Activated CD4-positive, alpha-beta T cell treated with anti-CD3 and anti-CD28 coated beads, Interleukin-2, Interleukin-6, amounts not matched to agents 100 ng/mL and 50 ng/mL, durations not matched to agents 16 hours and 8 hours (primary cell): ENCODE measurements at places on chromosomes 2 and 18.

DNA sequence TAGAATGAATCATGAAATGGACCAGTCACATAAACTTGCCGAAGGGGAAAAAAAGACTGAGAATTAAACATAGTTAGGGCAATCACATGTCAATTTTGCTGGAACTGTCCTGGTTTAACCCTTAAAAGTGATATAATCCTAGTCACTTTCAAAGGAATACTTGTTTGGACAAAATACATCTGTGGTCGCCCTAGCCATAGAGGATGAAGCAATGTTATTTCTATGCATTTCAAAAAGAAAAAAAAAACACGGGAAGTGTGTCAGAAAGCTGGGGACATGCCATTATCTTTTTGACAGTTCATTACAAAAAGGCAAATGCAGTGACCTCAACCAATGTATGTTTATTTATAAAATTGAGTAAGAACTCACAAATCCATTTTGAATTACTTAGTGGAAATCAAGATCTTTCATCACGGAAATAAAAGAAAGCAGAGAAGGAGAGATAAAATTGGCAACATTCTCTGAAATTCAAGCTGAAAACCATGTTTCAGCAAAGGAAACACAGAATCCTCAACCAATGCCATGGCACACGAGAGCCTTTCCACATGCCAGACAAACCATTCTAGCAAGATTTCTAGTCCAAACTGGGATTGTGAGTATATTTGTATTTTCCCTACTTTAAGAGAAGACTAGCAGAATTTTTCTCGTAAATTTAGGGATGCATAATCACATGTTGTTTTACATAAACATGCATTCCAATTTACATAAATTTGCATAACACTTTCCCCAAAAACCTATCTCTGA lies 854.3 kb upstream of the ACVR2A start:
- DNase-seq: no peak

- DNase-seq: no peak
Observed at GRCh38 chr2:80592106-80592505, 287.6 kb upstream of the LRRTM1 start.

DNA sequence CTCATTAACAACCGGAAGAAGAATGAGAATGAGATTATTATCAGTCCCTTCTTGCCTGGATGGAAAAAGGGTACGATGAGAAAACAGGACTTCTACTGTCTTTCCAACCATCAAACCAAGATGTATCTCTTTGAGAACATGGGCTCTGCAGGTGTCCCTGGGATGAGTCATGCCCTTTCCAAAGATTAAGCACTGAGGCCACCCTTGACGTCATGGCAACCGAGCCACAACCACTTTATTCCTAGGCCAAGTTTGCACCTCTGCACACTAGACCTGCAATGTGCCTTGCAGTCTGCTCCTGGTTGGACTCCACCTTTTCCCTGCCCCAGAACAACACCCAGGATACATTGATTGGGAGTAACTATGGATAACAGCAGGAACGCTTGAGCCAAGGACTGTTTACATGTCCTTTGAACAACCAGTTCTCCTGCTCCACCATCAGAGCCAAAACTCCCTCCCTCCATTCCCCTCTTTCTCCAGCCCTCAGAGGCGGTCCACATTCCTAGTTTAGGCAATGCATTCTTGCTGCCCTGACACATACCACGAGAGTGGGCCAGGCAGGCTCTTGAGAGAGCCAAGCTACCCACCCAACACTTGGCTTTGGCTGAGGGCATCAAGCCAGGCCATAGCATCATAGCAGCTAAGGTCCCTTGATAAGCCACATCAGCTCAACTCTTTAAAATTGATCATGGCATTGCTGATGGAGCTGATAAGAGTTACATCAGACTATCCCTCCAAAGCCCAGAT lies 310.7 kb downstream of the TNS1 start:
- DNase-seq: no peak

DNA sequence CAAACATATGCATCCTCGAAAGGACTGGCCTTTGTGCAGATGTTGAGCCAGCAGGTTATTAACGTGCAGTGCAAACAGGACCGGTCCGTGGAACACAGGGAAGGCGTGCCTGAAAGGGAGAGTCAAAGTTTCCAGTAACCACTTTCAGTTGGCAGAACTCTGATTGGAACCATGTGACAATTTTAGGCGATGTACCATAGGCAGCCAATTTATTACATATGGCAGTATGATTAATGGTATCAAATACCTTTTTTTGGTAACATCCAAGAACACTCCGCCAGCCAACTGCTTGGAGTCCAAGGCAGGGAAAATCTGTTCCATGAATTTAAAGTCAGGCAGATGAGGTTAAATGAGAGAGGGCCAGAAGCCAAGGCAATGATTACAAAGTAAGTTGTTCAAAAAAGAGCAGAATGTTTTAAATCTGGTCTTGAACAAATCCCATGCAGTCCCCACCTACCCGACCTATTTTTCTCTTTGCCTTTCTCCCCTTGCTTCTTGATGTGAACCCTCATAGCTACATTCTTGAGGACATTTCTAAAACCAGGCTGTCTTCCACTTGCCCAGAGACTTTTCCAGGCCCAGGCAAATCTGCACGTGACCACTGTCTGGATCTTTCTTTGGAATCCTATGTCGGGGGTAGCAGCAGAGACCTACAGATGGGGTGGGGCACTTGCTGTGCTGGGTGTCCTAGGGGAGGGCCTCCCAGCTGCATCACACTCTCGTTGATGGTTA lies 351.7 kb downstream of the HRH4 start:
- no peak for DNase-seq

- DNase-seq: peak; percentile 70
Observed at GRCh38 chr2:112803691-112804521, 19.6 kb upstream of the IL1A start.

GRCh38 chr2:88698498-88699233 lies 7.2 kb downstream of the RPIA start:
- DNase-seq: no peak

GRCh38 chr2:6692819-6693218 lies 172.9 kb downstream of the CMPK2 start:
- no peak for DNase-seq

- DNase-seq: no peak
Observed at GRCh38 chr2:3208179-3208578, 169.4 kb downstream of the EIPR1 start.

GRCh38 chr2:177275040-177275742 lies 10.7 kb upstream of the NFE2L2 start:
- no peak for DNase-seq

DNA sequence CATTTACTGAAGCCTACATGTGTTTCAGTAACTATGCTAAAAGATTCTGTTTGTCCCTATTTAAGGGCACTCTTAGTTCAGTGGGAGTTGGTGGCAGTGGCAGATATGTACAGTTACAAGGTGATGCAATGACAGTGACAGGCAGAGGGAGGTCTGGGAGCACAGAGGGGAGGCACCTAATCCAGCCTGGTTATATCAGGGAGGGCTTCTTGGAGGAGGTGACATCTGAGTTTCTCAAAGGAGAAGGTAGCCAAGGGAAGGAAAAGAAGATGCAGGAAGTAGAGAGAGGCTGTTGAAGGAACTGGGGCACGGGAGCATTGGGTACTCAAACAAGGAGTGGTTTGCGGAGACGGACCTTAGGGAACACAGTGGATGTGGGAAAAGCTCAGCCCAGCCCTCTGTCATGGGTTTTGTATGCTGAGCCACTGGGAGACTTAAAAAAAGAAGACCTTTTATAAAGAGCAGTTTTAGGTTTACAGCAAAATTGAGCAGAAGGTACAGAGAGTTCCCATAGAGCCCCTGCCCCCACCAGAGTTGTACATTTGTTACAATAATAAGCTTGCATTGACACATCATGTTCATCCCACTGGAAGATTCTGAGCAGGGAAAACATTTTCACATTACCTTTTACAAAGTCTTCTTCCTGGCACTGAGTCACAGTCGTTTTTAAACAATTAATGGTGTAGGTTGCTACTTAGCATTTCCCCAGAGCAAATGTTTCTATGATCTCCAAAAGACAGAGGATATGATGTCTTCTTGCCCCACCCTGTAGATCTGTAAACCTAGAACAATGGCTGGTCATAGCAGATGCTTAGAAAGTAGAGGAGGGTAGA lies 83.0 kb upstream of the TAF1B start:
- no peak for DNase-seq

DNA sequence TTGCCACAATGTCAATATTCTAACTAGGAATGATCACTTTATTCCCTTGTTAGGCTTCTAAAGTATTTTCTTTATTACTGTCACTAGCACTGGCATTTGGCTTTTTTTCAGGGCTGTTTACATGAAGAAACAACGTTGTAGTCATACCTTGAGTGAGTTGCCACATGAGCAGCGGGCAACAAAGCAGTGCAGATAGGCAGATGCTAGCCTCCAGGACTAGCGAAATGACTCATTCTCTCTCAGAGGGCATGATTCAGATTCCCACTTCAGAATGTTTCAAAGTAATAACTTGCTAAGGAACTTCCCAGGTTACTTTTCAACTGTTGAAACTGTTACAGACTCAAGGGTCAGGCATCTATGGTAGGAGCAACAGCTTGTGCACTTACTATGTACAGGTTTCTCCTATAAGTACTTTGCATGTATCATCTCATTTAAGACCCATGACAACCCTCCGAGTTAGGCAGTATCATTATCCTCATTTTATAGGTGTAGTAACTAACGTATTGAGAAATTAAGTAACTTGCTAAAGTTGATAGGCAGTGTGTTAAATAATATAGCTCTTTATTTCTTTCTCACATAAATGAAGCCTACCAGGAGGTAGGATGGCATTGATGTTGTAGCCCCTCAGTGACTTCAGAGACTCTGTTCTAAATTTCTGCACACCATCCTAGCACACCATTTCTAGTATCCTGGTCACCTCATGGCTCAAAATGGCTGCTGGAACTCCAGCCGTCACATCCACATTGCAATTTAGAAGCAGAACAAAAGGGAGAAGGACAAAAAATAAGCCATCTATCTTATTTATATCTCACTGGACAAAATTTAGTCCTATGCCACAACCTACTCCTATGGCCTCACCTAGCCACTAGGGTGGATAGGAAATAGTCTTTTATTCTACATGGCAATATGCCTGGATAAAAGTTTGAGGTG lies 83.3 kb downstream of the ICOS start:
- DNase-seq: peak; percentile 95

GRCh38 chr18:27428120-27428519 lies 243.0 kb upstream of the CHST9 start:
- no peak for DNase-seq

- DNase-seq: no peak
Observed at GRCh38 chr2:134897932-134898331, 20.7 kb upstream of the CCNT2 start.

GRCh38 chr2:191706791-191707190 lies 28.9 kb downstream of the NABP1 start:
- DNase-seq: no peak

DNA sequence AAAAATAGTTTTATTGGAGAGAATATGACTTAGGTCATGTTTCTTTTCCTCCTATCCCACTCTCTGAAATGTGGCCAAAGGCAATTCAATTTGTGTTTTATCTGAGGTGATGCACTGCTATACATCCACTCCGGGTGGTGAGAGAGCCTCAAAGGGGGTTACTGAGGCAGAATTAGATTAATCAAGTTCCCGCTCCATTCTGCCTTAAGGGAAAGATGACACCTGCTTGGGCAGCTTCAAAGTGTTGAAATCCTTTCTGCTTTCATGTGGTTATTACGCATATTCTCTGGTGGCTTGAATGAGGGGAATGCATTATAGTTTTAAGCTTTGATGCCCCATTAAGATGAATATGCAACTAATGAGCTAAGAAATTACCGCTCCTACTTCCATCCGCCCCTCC lies 213.0 kb upstream of the TMEFF2 start:
- DNase-seq: no peak

GRCh38 chr2:70671092-70671675 lies 96.8 kb downstream of the ADD2 start:
- DNase-seq: no peak

DNA sequence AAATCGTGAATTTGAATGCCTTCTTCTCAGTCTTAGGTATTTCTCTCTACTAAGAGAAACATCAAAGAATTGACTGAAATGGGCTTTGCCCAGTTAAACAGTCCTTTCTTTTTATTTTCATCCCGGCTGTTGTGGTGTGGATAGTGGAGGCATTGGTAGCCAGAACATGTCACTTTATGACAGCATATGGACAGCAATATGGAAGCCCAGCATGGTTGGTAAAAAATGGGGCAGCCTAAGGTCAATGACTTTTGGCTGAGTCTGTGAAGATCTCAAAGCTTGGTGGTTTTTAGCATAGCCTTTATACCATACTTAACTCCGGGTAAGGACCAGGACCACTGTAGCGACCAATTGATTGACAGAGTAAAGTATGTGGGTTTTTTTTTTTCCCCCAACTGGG lies 3.2 kb downstream of the CERS6 start:
- DNase-seq: no peak

GRCh38 chr2:70141902-70142589 lies 48.8 kb downstream of the C2orf42 start:
- DNase-seq: no peak

DNA sequence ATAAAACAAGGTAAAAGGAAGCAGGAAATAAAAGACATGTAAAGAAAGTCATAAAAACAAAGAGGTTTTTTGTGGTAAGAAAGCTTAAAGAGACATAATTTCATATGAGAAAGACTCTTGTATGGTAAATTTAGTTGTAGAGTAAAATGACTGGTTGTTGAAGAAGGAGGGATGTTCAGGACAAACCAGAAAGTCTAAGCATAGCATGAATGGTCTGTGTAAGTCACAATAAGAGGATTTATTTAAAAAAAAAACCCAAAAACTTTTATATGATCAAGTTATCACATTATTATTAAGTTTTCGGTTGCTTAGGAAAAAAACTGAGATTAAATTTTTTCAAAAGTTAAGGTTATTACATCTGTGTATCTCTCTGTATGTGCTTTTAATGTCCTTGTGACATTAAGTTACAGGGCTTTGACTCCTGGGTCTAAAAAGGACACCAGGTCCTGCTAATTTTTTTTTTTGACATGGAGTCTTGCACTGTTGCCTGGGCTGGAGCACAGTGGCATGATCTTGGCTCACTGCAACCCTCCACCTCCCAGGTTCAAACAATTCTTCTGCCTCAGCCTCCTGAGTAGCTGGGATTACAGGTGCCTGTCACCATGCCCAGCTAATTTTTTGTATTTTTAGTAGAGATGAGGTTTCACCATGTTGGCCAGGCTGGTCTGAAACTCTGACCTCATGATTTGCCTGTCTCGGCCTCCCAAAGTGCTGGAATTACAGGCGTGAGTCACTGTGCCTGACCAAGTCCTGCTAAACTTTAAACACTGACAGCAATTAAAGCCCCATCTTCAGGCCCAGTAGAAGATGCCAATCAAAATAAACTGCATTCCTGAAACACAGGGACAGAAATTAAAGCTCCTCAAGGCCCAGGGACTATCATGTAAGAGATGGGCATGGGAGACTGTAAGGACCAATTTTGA lies 14.2 kb upstream of the OXER1 start:
- DNase-seq: no peak

GRCh38 chr18:24924066-24924716 lies 427.8 kb downstream of the ZNF521 start:
- DNase-seq: no peak

DNA sequence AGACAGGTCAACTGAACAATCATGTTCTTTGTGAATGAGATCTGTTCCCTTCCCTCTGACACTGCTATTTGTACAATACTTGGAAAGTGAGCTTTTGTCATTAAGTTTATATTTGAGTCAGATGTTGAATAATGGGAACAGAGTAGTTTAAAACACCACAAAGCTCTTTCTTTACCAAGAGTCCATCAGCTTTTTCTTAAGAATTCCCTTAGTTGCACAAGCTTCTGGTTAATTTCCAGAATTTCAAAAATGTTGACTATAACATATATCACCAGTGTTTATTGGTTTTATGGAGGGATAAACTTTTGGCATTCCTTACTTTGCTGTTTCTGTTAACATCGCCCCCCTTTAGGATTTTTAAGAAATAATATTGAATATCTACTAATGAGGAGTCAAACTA lies 403.7 kb downstream of the CCDC85A start:
- DNase-seq: no peak

GRCh38 chr2:215579809-215580208 lies 143.9 kb upstream of the FN1 start:
- DNase-seq: no peak
